ENCODE measurements at places on chromosomes 6 and 20.

- DNase-seq, result no peak
Measured at GRCh38 chr20:58433759-58434158, 44.7 kb downstream of the VAPB start.

DNA sequence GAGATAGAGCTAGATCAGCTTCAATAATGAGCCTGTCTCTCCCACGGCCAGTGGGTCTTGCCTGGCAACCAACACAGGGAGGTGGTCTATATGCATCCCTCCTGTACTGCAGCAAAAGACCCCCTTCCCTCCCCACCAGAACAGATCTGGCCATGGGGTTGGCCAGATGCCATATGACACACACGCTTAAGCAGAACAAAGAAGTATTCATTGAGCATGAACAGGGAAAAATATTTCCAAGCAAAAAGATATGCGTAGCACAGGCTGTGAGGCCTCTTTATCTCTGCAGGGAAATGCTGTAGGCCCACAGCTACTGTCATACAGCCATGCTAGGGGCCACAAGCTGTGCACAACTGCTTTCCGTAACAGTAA is 73.4 kb upstream of the NRSN1 start:
- no peak for DNase-seq

DNA sequence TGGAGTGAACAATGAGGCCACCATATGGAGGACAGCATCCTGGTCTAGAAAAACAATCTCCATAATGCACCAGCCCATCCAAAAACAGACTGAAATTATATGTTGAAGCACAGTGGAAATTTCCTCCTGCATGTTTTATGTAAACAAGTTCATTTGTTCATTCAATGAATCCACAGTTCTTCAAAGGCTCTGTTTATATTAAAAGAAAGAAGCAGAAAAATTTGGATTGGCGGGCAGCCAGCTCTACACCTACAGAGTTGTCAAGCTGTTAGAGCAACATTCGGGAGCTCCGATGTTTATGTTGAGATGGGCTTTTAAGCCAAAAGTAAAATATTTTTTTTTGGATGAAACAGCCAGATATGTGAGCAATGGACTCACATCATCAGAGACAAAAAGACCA is 395.3 kb upstream of the SULF2 start:
- DNase-seq, result no peak

GRCh38 chr20:58555078-58555765 is 40.0 kb upstream of the APCDD1L start:
- no peak for DNase-seq

GRCh38 chr6:143279385-143279784 is 171.1 kb downstream of the ADAT2 start:
- peak; percentile 6 for DNase-seq

- no peak for DNase-seq
Measured at GRCh38 chr20:19937651-19938420, 79.3 kb upstream of the NAA20 start.

GRCh38 chr20:58457083-58457695 is 58.0 kb downstream of the APCDD1L start:
- DNase-seq, result no peak

DNA sequence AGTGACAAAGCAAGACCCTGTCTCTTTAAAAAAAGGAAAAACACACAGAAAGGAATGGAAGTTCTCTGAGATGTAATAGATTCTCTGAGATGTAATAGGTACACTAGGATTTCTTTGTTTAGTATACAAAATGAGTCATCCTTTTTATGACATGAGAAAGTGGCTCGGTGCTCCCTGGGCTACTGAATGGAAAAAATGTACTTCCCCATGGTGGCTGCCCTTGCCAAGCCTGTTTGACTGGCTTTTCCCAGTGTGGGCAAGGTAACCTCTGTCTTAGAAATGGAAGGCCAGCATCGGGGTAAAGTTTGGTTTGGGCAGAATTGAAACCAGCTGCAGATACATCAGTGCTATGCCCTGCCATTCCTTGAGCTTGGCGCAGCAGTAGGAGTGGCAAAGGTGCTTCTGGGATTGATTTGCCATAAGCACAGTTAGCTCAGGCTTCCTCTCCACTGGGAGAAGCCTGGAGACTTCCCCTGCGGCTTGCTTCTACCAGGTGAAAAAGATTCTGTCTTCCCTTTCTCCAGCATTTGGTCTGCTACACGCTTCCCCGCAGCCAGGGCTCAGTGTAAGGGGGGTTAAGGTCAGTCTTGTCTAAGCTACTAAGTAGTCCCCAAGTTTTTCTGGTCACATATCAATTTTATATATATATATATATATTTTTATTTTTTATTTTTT is 24.5 kb downstream of the ARFGEF2 start:
- no peak for DNase-seq
